ENCODE measurements at places on chromosomes 12 and 14. TPM values are rescaled to one million over a fixed set of nuclear protein-coding genes. Genes with fewer than 3 reads are reported as not detected.

DNA sequence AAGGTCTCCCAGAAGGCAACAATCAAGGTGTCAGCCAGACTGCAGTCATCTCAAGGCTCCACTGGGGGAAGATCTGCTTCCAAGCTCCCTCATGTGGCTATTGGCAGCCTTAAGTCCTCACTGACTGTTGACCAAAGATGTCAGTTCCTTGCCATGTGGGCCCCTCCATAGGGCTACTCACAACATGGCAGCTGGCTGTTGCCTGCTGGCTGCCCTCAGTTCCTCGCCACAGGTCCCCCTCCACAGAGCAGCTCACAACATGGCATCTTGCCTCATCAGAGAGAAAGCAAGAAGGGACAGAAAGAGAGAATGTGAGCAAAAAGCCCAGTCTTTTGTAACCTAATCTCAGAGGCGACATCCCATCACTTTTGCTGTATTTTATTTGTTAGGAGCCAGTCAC is 34.4 kb upstream of the EGLN3 start:
- H3K36me3 ChIP-seq, result no peaks in the 10 kb centered on the region
- H3K4me1 ChIP-seq, result peaks cover 4% of the 10 kb centered on the region
- H3K27ac ChIP-seq, result no peak overlapping the region
- H3K4me3 ChIP-seq, result no peak overlapping the region
- DNase-seq, result no peak

DNA sequence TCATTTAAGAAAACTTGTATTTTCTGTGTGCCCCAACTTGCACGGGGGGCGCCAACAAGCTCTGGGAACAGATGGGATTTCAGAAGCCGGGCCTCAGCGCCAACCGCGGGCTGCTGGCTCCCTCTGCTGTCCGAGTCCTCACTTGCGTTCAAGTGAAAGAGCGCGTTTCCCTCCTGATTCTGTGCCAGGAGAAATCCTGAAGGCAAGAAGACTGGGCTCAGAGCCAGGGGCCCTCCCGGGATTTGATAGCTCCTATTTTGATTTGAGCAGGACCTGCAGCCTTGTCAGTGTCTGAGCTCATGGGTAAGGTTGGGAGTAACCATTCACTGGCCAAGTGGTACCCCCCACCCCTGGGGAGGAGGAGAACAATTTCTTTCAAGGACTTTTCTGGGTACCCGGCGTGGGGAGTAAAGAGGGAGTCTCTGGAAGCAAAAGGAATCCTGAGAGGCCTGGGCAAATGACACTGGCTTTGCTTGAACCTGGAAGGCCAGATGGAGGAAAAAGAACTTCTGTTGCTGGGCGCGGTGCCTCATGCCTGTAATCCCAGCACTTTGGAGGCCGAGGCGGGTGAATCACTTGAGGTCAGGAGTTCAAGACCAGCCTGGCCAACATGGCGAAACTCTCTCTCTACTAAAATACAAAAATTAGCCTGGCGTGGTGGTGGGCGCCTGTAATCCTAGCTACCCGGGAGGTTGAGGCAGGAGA is 179.0 kb upstream of the RGS6 start:
- peak; percentile 88 for DNase-seq
- no peak overlapping the region for H3K4me3 ChIP-seq
- peaks cover 9% of the 10 kb centered on the region for H3K4me1 ChIP-seq
- H3K36me3 ChIP-seq, result no peaks in the 10 kb centered on the region
- H3K27ac ChIP-seq, result no peak overlapping the region

DNA sequence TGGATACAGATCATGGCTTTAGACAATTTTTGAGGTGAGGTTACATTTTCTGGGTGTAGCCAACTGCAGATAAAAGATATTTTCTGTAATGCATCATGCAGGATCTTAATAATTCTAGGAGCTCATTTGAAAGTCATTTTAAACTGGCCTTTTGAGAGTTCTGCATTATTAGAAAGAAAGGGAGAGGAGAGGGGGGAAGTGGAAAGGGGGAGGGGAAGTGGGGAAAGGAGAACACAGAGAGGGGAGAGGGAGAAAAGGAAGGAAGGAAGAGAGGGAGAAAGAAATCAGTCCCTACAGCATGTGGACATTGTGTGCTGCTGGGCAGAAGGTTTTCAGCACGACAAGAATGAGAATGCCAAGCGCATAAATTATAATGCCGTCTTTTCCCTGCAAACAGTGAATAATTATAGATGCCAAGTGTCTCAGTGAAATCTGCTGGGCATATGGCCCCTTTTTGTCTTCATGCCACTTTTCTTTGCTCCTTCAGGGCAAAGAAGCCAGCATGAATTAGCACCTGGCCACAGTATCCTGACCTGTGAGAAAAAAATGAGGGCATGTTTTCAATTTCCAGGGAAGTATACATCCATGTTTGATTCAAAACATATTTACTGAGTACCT is 22.7 kb upstream of the PPP2R5C start:
- no peaks in the 10 kb centered on the region for H3K4me1 ChIP-seq
- H3K36me3 ChIP-seq, result no peaks in the 10 kb centered on the region
- H3K4me3 ChIP-seq, result no peak overlapping the region
- H3K27me3 ChIP-seq, result no peaks in the 10 kb centered on the region

DNA sequence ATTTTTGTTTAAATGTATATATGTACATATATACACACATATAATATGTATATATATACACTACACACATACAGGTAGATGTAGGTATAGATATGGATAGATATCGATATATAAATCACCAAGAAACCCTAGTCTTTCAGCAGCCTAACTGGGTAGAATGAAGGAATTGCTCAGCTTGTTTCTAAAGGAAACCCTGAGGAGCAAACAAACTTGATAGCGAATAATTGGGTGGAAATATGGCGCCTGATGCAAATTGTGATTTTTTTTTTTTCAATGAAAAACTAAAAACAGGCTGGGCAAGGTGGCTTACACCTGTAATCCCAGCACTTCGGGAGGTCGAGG is 254 bp upstream of the CCDC177 start:
- DNase-seq, result no peak
- H3K4me3 ChIP-seq, result no peak overlapping the region
- no peak overlapping the region for H3K27ac ChIP-seq

DNA sequence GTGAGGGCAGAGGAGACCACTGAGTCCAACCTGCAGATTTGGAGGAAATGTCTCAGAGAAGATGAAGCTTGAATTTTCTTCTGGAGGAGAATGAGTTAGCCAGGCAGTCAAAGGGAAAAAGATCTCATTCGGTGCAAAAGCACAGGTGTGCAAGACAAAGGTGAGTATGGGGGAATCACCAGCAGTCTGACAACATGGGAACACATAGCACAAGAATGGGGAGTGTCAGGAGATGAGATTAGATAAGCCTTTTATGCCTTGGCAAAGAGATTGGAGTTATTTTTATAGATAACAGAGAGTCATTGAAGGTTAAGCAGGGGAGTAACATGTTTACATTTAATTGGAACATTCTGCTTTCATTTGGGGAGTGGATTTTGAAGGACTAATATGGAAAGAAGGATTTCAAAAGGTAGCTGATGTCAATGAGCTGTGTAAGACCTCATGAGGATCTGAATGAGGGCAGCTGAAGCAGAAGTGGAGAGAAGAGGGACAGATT is 171.3 kb upstream of the NTF3 start:
- no peaks in the 10 kb centered on the region for H3K36me3 ChIP-seq
- no peak overlapping the region for H3K4me3 ChIP-seq
- no peak for DNase-seq
- peak overlapping the region; percentile 28 for H3K27ac ChIP-seq
- H3K27me3 ChIP-seq, result no peaks in the 10 kb centered on the region

- H3K27me3 ChIP-seq, result no peaks in the 10 kb centered on the region
- no peak for DNase-seq
- no peaks in the 10 kb centered on the region for H3K36me3 ChIP-seq
- no peak overlapping the region for H3K4me3 ChIP-seq
Measured at GRCh38 chr12:65307169-65307501, 28.7 kb downstream of the MSRB3 start.

DNA sequence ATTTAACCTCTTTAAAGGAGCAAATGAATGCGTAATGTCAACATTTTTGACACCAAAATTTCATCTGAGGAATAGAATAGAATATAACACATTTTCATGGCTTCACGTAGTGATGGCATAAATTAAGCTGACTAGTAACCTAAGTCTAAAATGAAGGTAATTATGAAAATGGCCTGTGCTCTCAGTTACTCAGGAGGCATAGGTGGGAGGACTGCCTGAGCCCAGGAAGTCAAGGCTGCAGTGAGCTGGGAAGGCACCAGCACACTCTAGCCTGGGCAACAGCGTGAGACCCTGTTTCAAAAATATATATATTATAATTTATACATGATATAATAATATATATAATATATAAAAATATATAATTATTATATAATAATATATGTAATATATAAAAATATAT is 383.2 kb upstream of the ATP2B1 start:
- H3K4me3 ChIP-seq, result no peak overlapping the region
- H3K27me3 ChIP-seq, result no peaks in the 10 kb centered on the region

DNA sequence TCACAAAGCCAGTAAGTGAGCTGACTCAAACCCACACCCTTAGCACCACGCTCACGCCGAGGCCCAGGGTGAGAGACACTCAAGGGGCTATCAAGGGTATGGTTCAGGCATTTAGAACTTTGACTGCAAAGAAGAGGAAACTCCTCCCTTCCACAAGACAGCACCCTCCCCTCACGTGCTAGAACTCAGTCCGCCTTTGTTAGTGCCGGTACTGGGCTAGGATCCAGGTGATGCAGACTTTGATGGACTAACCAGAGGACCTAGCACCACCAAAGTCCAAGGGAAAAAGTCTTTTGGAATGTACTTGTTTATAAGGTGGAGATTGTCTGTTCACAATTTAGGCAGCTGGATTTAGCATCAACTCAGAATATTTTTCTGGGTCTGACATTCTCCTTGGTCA is 33.7 kb downstream of the VWF start:
- no peaks in the 10 kb centered on the region for H3K27me3 ChIP-seq
- no peak overlapping the region for H3K4me3 ChIP-seq
- no peak overlapping the region for H3K27ac ChIP-seq
- H3K4me1 ChIP-seq, result peaks cover 43% of the 10 kb centered on the region

- DNase-seq, result peak; percentile 51
- H3K36me3 ChIP-seq, result no peaks in the 10 kb centered on the region
- peaks cover 80% of the 10 kb centered on the region for H3K4me1 ChIP-seq
Measured at GRCh38 chr14:104107611-104108569, 22.4 kb downstream of the ASPG start.

The NPAS3 gene
- total RNA-seq, result under 0.01 TPM

DNA sequence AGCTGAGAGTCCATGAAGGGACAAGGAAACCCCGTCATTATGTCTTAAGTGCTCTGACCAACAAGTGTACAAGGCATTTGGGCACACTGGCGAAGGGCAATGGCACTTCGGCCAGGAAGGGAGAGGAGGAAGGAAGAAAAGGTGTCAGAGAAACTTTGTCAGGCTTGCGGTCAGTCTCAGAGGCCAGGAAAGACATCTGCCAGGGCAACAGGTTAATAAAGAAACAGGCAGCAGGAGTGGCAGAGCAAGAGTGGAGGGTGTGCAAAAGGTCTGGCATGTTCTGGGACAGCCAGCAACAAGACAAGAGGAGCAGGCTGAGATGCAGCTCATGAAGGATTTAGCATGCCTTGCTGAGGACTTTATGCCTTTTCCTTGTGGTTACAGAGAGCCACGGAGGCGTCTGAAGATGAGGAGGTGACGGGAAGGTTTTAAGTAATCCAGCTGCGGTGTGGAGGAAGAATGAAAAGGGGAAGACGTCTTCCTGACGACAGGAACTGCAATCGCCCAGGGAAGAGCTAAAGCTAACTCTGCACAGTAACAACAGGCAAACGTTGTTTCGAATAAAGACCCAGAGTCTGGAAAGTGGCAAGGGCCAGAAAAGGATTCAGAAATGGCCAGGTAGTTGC is 13.1 kb downstream of the APPL2 start:
- no peaks in the 10 kb centered on the region for H3K27me3 ChIP-seq
- DNase-seq, result no peak
- H3K4me1 ChIP-seq, result peaks cover 59% of the 10 kb centered on the region
- no peak overlapping the region for H3K4me3 ChIP-seq

DNA sequence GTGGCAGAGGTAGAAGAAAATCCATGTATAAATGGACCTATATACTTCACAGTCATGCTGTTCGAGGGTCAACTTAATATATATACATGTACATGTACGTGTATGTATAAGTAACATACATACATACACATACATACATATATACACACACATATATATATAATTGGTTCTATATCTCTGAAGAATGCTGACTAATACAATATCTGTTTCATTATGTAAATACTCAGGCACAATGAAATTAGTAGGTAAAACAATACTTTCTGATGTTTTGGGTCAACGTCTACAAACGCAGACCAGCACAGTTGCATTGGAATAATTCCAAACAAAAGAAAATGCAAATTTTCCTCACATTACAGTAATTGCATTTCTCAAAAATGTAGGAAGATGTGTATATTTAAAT is 202.7 kb upstream of the DAAM1 start:
- no peaks in the 10 kb centered on the region for H3K4me1 ChIP-seq
- no peak for DNase-seq
- H3K27me3 ChIP-seq, result no peaks in the 10 kb centered on the region
- H3K36me3 ChIP-seq, result no peaks in the 10 kb centered on the region

The SLCO1A2 gene
- not detected for total RNA-seq

The PPP1R13B gene
- total RNA-seq, result 28.1 TPM

DNA sequence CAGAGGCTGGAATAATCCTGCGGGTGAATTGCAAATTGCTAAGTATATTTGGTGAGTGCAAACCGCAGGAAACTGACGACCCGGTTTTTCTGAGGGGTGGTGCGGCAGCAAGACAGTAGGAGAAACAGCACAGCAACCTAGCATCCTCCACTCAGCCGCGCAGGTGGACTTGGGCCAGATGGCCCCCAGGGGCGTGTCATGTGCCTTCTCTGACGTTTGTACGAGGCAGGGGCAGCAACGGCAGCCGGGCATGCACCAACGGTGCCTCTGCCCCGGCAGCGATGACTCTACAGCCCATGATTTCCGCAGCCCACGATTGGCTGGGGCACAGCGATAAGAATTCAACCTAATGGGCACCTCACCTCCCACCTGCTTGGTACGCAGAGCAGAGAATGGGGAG is 11.1 kb upstream of the CLEC2A start:
- no peak for DNase-seq
- H3K27me3 ChIP-seq, result no peaks in the 10 kb centered on the region
- H3K4me1 ChIP-seq, result no peaks in the 10 kb centered on the region
- H3K36me3 ChIP-seq, result no peaks in the 10 kb centered on the region

DNA sequence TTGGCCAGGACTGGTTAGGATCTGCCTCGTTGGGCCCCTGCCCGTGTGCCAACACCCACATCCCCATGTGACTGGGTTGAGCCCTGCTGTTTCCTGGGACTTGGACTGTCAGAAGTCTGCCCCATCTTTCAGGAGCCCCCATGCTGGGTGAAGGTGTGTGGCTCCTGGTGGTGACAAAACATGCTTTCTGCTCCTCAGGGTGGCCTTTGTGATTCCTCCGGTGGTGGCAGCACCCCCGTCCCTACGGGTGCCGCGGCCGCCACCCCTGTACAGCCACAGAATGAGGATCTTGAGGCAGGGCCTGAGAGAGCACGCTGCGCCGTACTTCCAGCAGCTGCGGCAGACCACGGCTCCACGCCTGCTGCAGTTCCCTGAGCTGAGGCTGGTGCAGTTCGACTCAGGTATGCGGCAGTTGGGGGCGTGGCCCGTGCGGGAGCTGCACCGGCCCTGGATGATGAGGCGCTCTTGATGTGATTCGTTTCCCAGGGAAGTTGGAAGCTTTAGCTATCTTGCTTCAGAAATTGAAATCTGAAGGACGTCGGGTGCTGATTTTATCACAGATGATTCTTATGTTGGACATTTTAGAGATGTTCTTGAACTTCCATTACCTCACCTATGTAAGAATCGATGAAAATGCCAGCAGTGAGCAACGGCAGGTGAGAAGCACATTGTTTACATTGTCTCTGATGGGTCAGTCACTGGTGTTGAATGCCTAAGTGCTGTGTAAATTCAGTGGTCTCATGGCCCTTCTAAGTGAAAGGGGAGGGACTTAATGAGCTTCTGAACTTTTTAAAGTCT is 80.0 kb downstream of the EP400 start:
- peaks cover 82% of the 10 kb centered on the region for H3K36me3 ChIP-seq
- H3K4me3 ChIP-seq, result no peak overlapping the region
- H3K27ac ChIP-seq, result no peak overlapping the region

The SYCP3 gene
- total RNA-seq, result not detected

Data from stomach (tissue), 19 donors.